ENCODE measurements at places on chromosomes 11 and 22.

DNA sequence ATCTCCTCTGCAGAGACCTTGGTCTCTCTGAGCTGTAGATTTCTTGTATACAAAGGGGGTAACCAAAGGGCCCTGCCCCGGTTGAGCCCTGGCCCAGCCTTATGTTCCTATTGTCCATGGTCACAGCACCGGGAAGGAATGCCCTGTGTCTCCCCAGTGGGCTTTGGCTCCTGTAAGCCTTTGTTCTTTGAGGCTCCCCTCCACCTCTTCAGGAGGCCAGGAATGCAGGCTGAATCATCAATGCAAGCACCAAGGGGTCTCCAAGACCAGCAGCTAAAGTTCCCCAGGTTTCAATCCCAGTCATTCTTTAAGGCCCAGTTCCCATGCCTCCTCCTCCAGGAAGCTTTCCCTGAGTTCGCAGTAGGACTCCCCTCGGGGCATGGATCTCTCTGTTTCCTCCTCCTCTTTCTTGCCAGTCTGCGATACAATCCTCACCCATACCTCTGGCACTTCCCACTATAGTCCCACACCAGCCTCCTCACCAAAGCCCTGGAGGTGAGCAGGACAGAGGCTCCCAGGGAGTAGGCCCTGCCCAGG, 29.2 kb upstream of the KLHL35 start:
- no peak for DNase-seq

- no peak for DNase-seq
Measured at GRCh38 chr11:17845431-17845881, 110.9 kb downstream of the KCNC1 start.

GRCh38 chr11:71558996-71559395, 6.4 kb upstream of the KRTAP5-10 start:
- no peak for DNase-seq

GRCh38 chr22:36100134-36100824, 60.3 kb downstream of the APOL3 start:
- DNase-seq: no peak

GRCh38 chr11:9506489-9507276, 45.9 kb downstream of the ZNF143 start:
- peak; percentile 40 for DNase-seq

GRCh38 chr11:123451183-123451781, 21.2 kb downstream of the GRAMD1B start:
- DNase-seq: no peak

- no peak for DNase-seq
Measured at GRCh38 chr11:6646071-6646470, 9.5 kb downstream of the DCHS1 start.

DNA sequence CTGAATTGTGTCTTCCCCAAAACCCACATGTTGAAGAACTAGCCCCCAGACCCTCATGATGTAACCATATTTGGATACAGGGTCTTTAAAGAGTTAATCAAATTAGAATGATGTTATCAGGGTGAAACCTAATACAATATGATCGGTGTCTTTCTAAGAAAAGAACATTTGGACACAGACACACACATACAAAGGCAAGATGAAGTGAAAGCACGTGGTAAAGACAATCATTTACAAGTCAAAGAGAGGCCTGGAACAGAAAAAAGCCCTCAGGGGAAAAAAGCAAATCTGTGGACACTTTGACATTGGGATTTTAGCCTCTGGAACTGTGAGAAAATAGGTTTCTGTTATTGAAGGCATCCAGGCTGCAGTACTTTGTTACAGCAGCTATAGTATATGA, 733.4 kb downstream of the JRKL start:
- no peak for DNase-seq
